ENCODE measurements at places on chromosomes 11 and 22.

DNA sequence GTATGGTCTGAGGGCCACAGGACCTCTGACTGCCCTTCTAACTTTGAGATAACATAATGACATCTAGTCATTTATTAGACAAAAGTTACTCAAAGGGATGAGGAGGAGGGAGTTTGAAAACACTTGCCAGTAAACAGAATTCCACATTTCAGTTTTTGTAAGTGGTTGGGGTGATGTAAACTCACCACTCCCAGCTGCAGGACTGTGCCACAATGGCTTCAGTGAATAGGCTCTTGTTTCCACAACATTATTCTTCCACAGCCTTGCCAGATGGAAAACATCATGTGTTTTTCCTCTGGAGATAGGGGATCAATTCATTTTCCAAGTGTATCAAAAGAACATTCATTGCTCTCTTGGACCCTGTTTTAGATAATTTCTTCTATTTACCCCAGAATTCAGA is 147.2 kb upstream of the BDNF start:
- DNase-seq = no peak

DNA sequence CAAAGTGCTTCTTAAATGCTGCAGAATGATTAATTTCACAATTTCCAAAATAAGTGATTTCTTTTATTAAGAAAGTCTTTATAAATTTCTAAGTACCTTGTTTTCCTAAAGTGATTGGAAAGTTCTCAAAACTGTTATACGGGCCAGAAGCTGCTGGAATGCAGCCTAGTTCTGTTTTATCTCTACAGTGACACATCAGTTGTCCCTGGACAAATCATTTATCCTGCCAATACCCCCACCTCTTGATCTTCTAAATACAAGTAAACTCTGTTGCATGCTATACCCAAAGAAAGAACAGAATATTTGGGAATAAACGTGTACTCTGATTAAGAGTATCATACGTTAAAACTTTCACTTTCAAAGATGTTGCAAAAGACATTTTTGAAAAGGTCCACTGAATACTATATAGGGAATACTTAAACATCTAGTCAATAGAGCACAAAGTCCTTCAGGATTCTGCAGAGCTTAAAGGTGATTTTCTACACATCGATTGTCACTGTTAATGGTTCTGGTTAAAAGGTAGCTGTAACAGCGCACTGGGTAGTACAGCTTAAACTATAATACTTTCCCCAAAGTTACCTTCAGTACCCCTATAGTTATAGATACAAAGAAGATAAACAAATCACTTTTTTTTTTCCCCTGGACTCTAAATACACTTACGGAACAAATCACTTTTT is 92.1 kb upstream of the APOA1 start:
- no peak for DNase-seq

- DNase-seq = no peak
Observed at GRCh38 chr11:66231561-66231960, 36.9 kb upstream of the RAB1B start.

GRCh38 chr22:45757068-45757467 is 85.4 kb downstream of the ATXN10 start:
- peak; percentile 15 for DNase-seq
